ENCODE measurements at places on chromosomes 4 and X.

GRCh38 chr4:119300101-119300978, 21.6 kb downstream of the FABP2 start:
- peak; percentile 87 for DNase-seq

GRCh38 chr4:145493166-145493565, 11.5 kb downstream of the SMAD1 start:
- DNase-seq, result no peak

- no peak for DNase-seq
Observed at GRCh38 chr4:10806953-10807645, 122.5 kb upstream of the CLNK start.

DNA sequence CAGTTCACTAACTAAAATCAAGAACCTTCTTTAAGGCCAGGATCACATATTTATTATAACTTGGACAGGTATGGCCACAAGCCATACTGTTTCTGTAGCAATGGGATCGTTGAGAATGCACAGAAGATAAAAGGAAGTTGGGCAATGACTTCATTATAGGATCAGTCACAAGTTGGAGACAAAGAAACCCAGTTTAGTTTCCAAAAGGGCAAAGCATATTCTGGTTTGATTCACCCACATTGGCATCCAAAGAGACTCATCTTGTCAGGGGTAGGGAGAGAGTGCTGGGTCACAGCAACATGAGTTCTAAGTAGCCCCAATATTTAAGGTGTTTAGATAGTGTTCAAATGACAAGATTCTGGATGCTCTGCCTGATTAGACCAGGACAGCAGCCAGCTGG, 317.1 kb upstream of the GALNT7 start:
- DNase-seq, result peak; percentile 41

- DNase-seq, result no peak
Observed at GRCh38 chr4:173192375-173193162, 24.0 kb downstream of the GALNT7 start.

GRCh38 chr4:186726426-186727168, 2.9 kb upstream of the FAT1 start:
- peak; percentile 40 for DNase-seq

DNA sequence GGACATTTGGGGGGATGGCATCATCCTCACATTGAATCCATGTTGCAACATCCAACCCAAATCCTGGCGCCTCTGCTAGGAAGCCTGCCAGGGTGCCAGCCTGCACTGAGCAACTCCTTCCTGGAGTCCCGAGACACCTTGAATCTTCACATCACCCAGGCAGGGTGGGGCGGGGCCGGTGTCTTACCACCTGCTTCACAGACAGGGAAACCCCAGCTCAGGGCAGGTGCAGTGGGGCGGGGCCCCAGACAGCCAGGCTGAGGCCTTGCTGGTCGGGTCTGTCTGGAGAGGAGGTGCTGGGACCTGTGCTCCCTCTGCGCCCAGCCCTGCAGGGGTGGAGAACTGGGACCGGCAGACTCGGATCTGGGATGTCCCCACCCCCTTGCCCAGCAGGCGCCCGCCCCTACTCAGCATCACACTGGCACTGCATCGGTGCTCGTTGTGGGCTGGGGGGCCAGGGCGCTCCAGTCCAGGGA, 31.5 kb upstream of the HTRA3 start:
- DNase-seq, result no peak

- peak; percentile 34 for DNase-seq
Observed at GRCh38 chrX:56797574-56798338, 68.7 kb downstream of the NBDY start.

GRCh38 chr4:8356856-8357255, 83.7 kb downstream of the ACOX3 start:
- no peak for DNase-seq

- no peak for DNase-seq
Observed at GRCh38 chr4:79678472-79679202, 270.6 kb upstream of the GK2 start.

DNA sequence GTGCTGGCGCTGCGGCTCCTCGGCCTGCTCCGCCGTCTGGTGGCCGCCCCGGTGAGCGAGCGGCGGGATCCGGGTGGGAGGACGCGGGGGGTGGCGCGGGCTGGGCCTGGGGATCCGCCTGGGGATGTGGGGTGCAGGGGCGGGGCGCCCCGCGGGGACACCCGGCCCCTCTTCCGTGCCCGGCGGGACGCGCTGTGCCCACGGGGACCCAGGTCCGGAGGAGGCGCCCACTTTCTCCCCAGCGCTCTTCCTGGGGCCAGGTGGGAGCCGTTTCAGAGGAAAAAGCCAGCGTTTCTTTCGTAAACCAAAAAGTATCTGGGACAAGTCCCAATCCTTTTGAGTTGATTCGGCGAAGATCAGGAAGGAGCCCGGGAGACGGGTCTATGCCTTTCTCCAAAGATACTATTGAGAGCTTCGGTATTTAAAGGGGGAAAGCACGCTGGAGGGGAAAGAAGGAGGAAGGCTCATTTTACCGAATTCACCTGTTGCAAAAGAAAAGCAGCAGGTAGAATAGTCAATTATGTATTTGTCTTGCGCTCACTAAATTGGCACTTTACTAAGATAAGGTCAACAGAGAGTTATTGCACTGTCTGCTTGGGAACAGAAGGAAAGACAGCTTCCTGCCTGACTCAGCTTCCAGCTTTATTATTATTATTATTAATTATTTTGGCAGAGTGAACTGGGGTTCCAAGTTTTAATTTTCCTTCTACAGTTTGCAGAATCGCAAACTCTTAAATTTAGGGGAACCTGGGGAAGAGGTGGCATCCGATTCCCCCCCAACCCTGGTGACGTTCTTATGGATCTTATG, 81.5 kb upstream of the CD99 start:
- DNase-seq, result no peak

GRCh38 chr4:44777115-44777514, 50.8 kb upstream of the GNPDA2 start:
- DNase-seq, result no peak

GRCh38 chr4:26839534-26839951, 21.1 kb upstream of the STIM2 start:
- no peak for DNase-seq

- DNase-seq, result no peak
Observed at GRCh38 chrX:31071725-31072124, at the start of gene FTHL17. Gene FTHL17, minus strand, starts transcription at chrX:31072041. Its CDS starts 88 bp downstream, at chrX:31071953.

GRCh38 chr4:81314196-81314896, 99.3 kb upstream of the PRKG2 start:
- peak; percentile 95 for DNase-seq

DNA sequence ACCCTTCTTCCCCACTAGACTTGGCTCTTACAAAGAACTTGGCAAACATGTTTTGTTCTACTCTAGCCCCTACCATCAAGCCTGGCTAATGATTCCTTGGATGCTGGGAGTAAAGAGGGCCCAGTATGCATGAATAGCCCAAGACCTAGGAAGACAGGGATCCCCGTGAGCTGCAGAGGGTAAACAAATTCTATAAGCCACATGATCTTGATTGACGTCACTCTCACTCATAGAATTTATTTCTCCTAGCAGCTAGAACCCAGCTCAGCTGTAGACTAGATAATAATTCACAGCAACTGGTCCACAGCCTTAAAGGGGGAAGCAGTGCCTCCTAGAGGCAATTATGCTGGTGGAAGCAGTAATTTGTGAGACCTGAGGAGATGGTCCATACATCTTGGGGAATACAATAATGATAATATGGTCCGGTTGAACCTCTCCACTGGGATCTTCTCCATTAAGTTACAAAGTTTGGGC, 16.1 kb upstream of the USO1 start:
- peak; percentile 73 for DNase-seq

- DNase-seq, result no peak
Observed at GRCh38 chr4:135672202-135672601, 1470.6 kb upstream of the PABPC4L start.

- peak; percentile 92 for DNase-seq
Observed at GRCh38 chr4:128393101-128393704, 105.6 kb upstream of the PGRMC2 start.

- DNase-seq, result no peak
Observed at GRCh38 chrX:130981836-130982235, 76.3 kb upstream of the ARHGAP36 start.

DNA sequence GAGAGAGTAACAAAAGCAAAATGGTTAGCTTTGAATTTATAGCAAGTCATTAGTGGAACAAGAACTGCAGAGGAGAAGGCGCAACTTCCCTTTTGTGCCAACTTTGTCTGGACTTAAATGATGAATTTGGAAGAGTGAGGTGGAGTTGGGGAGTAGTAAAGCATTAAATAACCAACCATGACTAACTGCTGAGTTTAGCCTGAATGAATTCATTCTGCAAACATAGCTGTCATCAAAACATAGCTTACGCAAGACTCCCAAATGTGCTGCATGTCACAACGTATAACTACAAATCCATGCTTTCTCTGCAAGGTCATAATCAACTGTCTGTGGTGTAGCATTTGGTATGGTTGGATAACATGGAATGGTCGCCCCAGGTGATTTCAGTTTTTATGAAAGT, 75.9 kb upstream of the RPL34 start:
- peak; percentile 86 for DNase-seq

DNA sequence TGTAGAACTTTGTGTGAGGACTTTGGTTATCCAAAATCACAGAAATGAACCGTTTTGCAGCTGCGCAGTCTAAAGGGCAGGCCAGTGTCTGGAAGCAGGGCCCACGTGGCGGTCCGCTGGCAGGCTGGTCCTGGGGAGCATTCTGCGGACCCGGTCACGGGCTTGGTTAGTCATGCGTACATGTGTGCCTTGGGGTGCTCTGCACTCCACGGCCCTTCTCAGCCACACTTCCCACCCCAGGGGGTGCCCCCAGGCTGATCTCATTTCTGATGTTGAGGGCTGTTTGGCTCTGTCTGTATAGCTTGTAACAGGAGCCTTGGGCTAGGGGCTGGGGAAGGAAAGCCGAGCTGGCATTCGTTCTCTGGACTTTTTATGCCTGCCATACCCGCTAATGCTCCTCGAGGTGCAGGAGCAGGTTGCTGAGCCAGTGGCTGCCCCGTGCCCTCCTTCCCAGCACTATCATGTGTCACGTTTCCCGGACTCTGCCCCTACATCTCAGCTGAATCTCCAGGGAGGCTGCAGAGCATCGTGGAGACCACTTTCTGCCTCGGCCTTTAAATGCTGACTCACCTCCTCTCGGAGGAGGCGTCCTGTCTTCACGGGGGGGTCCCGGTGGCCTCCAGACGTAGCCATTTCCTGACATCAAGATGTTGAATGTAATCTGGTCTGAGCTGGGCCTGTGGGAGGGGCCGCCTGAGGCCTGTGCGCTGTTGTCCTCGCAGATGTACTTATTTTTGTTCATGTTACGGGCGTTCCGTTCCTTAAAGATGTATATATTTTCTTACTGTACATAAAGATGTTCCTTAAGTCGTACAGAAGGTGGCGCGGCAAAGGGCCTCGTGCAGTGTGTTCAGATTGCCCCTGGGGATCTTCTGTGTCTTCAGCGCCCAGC, 11.4 kb upstream of the TADA2B start:
- DNase-seq, result peak; percentile 49

DNA sequence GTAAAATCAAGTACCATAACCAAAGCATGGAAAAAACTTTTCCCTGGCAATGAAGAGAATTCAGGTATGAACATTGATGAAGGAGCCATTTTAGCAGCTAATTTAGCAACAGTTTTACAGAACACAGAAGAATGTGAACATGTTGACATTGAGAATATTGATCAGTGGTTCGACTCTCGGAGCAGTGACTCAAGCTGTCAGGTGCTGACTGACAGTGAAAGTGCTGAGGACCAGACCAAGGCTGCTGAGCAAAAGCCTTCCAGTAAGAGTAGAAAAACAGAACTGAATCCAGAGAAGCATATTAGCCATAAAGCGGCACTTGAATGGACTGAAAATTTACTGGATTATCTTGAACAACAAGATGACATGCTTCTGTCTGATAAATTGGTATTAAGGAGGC, 2.8 kb downstream of the TIGD2 start:
- no peak for DNase-seq

- DNase-seq, result peak; percentile 63
Observed at GRCh38 chr4:109005523-109005922, 242.7 kb upstream of the ETNPPL start.

- DNase-seq, result no peak
Observed at GRCh38 chr4:188023682-188024081, 28.1 kb downstream of the ZFP42 start.

- DNase-seq, result no peak
Observed at GRCh38 chrX:110397904-110398303, 39.3 kb downstream of the RTL9 start.

DNA sequence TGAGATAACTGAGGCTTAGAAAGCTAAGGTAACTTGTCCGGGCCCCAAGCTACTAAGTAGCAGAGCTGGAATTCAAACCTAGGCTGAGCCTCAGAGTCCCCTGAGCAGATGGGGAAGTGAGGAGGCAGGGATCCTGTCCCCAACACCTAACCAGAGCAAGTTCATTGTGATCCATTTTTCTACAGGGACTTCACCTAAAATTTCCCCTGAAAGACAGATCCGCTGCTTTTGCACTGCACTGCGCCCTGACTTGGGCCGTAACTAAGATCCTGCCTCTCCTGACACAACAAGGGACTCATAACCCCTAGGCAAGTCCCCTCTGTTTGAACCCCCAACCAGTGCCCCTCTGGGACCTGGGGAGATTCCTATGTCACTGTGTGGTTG, 25.6 kb upstream of the MTM1 start:
- no peak for DNase-seq

DNA sequence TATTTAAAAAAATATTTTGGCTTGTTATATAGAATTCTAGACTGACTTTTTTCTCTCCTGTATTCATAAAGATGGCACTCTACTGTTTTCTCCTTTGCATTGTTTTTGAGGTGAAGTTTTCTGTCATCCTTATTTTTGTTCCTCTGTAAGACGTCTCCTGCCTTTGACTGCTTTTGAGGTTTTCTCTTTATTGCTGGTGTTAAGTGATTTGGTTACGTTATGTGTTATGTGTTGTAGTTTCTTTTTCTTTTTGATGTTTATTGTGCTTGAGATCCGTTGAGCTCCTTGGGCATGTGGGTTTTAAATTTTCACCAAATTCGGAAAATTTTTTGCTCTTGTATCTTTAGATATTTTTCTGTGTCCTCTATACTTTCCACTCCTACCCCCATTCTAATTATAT, 50.0 kb downstream of the KDM6A start:
- DNase-seq, result no peak

DNA sequence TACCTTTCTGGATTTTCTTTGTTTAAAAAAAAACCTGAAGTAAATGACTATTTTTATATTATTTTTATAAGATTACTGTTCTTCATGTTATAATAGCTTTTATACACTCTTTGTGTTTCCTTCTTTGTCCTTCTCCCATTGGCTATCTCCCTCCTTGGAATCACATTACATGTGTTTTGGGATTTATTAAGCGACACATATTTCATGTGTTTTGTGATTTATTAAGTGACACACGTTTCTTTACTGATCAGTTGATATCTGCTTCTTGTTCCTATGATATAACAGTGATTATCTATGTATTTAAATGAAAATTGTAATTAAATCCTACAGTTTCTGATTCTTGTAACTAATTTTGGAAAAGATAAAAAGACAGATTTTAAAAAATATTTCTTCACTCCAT, 817.3 kb upstream of the AGA start:
- DNase-seq, result no peak

DNA sequence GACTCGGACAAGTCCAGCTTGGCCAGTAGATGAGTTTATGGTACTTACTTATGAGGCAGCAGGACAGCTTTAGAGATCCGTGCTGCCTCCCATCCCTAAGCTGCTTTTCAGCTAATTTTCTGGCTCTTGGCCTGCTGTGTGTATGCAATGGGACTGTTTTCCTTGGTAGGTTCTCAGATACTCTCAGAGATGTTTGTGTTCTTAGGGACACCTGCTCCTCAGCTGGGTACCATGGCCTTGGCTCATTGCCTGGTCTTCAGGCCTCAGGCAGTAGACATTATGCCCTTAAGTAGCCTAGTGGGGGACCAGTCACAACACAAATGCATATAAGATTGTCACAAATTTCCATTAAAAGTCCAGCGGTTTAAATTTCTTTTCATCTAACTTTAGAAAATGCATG, 688.0 kb downstream of the PCDH7 start:
- DNase-seq, result no peak

All from renal cortical epithelial cell (primary cell).